Activated T-cell treated with anti-CD3 and anti-CD28 coated beads, Interleukin-2, amount 50 U/mL, for 48 hours (primary cell): ENCODE measurements at places on chromosomes 12 and 14.
A peak's percentile ranks its signal among the peaks of the same experiment; 100 is the strongest.

- no peak for DNase-seq
Observed at GRCh38 chr14:56379956-56380355, 199.6 kb upstream of the TMEM260 start.

- DNase-seq: no peak
Observed at GRCh38 chr12:69662764-69663163, 36.3 kb downstream of the BEST3 start.

GRCh38 chr12:105622220-105622619 is 291.7 kb downstream of the C12orf75 start:
- no peak for DNase-seq

DNA sequence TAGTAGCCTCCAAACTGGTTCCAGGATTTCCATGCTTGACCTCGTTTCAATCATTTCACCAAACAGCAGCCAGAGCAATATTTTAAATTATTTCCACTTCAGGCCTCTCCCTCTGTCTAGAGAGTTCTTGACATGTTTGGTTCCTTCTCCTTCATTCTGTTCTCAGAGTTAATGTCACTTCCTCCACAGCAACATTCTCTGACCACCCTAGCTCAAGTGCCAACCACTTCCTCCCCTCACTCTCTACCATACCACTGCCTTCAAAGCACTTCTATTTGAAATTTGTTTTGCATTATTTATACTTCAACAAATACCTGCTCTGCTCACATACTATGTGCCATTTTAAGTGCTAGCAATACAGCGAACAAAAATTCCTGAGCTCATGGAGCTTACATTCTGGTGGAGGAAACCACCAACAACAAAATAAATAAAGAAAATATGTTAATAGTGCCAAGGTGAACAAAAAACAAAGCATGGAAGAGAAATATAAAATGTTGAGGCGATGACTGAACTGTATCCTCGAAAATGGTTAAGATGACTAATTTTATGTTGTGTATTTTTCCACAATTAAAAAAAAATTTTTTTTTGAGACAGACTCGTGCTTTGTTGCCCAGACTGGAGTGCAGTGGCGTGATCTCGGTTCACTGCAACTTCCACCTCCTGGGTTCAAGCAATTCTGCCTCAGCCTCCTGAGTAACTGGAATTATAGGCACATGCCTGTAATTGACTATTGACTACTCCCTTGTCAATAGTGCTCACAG is 17.3 kb downstream of the BAZ1A start:
- DNase-seq: no peak

GRCh38 chr12:93208011-93208410 is 169.7 kb upstream of the NUDT4 start:
- no peak for DNase-seq

DNA sequence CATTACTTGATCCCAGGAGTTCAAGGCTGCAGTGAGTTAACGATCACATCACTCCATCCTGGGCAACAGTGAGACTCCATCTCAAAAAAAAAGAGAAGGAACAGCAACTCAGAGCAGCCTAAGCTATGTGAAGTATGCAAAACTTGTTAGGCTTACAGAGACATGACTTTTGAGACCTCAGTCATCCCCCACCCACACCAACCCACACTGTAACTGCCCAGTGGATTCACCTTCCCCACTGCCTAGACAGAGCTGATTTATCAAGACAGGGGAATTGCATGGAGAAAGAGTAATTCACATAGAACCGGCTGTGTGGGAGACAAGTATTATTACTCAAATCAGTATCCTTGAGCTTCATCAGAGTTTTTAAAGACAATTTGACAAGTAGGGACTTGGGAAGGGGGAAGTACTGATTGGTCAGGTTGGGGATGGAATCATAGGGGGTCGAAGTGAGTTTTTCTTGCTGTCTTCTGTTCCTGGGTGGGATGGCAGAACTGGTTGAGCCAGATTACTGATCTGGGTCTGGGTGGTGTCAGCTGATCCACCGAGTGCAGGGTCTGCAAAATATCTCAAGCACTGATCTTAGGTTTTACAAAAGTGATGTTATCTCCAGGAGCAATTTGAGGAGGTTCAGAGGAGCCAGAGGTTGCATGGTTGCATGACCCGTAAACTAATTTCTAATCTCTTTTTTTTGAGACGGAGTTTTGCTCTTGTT is 6.2 kb upstream of the WDR89 start:
- no peak for DNase-seq

DNA sequence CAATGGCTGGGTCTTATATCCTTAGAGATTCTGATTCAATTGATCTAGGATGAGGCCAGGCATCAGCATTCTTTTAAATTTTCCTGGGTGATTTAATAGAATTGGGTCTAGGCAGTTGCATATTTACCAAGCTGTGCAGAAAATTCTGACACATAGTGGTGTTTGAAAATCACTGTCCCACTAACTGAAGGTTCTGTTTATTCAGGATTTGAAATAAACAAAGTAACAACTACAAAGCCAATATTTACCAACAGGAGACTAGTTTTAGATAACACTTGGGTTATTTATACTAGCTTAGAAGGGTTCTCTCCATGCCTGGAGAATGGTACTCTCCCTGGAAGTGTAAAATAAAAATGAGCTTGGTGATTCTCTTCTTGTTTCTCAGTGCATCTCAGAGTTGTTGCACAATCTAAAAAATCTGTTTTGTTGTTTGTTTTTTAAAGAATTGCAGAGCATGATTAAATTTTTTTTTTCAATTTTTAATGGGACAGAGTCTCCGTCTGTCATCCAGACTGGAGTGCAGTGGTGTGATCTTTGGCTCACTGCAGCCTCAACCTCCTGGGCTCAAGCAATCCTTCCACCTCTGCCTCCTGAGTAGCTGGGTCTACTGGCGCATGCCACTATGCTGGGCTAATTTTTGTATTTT is 16.9 kb downstream of the BEST3 start:
- DNase-seq: no peak

GRCh38 chr14:22122829-22123560 is 449.4 kb upstream of the OR4E1 start:
- DNase-seq: no peak

GRCh38 chr12:110794623-110795280 is 52.0 kb upstream of the CCDC63 start:
- no peak for DNase-seq

GRCh38 chr14:75298187-75298965 is 19.7 kb downstream of the FOS start:
- no peak for DNase-seq

DNA sequence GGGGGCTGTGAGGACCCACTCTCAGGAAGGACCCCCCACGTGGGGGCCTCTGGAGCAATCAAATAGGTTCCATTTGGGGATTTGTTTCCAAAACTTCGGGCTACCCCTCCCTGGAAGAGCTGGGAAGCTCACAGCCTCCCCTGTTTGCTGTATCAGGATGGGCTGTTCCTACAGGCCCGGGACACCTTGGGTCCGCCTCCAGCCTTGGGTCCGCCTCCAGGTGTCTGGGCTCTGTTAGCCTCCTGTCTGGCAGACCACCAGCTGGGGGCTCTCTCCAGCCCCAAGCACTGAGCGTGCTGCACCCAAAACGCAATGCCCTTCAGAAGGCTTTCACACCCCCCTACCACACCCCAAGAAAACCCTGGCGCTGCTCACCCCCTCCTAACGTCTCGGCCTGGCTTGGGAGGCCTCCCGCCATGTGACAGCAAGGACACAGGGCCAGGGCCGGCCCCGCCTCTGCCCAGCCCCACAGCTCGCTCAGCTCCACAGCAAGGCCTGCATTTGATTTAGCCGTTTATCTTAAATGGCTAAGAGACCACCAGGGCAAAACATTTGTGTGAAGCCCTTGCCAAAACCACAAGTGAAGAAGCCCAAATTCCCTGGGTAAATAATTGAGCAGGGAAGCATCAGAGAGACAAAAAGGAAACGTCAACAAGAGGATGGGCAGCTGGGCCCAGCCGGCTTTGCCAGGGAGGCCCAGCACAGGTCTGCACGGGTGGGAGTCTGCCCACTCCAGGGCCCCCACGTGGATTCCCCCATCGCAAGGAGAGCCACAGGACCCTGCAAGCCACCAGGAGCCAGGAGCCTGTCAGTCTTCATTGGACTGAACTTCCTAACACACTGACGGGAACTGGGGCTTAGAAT is 39.9 kb downstream of the BCL11B start:
- peak; percentile 70 for DNase-seq
